ENCODE measurements at places on chromosomes 12 and 14. TPM values are rescaled to one million over a fixed set of nuclear protein-coding genes. Genes with fewer than 3 reads are reported as not detected.

NANOG gene
- 229 TPM for total RNA-seq

KRT6C gene
- total RNA-seq = not detected

CNIH1 gene
- total RNA-seq = 119 TPM

RHEBL1 gene
- 7.0 TPM for total RNA-seq

EMP1 gene
- total RNA-seq = 0.65 TPM

GTF2A1 gene
- total RNA-seq = 53.5 TPM

GRCh38 chr12:4039931-4040330 is 166.7 kb upstream of the PARP11 start:
- no peak for DNase-seq

DNA sequence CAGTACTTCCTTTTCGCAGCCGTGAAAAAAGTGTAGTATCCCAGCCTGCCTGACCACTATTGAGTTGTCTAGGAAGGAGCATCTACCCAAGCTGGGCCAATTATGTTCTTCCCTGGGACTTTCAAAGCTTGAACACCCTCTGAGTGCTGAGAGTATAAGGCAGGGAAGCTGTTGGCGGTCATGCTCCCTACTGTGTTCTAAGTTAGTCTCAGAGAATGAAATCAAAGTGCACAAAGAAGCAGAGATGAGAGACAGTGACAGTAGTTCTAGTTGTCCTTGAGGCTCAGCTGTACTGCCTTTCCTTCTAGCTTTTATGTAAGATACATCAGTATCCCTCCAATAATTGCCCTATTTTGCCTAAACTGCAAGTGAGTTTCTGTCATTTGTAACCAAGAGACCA is 427.1 kb upstream of the SEL1L start:
- DNase-seq = no peak

DNA sequence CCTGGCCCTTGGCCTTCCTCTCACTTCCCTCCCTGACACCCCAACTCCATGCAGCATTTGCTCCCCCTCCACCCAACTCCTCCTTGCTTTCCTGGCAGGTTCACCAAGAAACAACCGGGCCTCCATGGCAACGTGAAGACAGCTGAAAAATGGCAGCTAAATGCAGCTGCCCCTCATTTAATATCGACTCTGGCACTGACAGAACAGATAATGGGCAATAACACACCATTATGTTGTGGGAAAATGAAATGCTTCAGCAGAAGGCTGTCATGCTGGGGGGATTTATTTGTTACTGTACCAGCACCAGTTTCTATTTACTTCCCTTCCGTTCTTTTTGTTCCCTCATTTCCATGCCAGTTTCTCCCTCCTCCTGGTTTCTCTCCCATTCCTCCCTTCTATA is 440.8 kb downstream of the NRXN3 start:
- no peak for DNase-seq

- no peak for DNase-seq
Measured at GRCh38 chr14:43706900-43707299, 800.2 kb downstream of the FSCB start.

GRCh38 chr12:107581619-107582015 is 104.0 kb upstream of the PWP1 start:
- DNase-seq = no peak

GRCh38 chr14:52333823-52334657 is 19.9 kb downstream of the PTGER2 start:
- no peak for DNase-seq

GRCh38 chr14:104316723-104317491 is 178.5 kb downstream of the KIF26A start:
- DNase-seq = no peak

GRCh38 chr14:34030864-34031263 is 80.0 kb upstream of the EGLN3 start:
- no peak for DNase-seq

- no peak for DNase-seq
Measured at GRCh38 chr12:98421316-98421715, 94.1 kb upstream of the TMPO start.

DNA sequence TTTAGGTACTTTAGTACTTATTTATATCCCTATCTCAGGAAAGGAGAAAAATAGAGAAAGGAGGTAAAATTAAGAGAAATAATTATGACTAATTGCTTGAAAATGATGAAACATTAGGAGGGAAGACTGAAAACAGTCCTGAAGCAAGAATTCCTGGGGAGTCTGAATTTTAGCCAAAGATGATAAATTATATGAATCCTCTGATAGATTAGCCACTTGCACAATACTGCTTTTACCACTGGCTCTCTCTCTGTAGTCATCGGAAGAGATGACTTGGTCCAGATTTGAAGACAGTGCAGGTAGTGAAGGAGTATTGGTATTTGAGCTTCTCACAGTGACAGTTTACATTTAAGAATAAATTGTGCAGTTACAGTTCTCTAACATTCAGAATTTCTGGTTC is 83.8 kb upstream of the CLEC14A start:
- DNase-seq = no peak

DNA sequence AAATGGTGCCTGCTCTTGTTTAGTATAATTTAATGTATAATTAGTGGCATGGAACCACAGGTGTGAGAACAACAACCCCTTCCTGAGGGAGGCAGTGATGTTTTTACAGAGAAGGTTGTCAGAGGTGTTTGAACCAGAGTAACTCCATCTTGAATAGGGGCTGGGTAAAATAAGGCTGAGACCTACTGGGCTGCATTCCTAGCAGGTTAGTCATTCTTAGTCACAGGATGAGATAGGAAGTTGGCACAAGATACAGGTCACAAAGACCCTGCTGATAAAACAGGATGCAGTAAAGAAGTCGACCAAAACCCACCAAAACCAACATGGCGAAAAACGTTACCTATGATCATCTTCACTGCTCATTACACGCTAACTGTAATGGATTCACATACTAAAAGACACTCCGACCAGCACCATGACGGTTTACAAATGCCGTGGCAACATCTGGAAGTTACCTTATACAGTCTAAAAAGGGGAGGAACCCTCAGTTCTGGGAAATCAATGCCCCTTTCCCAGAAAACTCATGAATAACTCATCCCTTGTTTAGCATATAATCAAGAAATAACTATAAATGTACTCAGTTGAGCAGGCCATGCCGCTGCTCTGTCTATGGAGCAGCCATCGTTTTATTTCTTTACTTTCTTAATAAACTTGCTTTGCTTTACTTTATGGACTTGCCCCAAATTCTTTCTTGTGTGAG is 47.8 kb upstream of the LTA4H start:
- DNase-seq = no peak

- no peak for DNase-seq
Measured at GRCh38 chr12:77019920-77020319, 45.4 kb downstream of the E2F7 start.

GRCh38 chr12:47721431-47721973 is 3.8 kb downstream of the ENDOU start:
- DNase-seq = no peak

- DNase-seq = no peak
Measured at GRCh38 chr12:90013409-90013808, 304.8 kb upstream of the ATP2B1 start.

DNA sequence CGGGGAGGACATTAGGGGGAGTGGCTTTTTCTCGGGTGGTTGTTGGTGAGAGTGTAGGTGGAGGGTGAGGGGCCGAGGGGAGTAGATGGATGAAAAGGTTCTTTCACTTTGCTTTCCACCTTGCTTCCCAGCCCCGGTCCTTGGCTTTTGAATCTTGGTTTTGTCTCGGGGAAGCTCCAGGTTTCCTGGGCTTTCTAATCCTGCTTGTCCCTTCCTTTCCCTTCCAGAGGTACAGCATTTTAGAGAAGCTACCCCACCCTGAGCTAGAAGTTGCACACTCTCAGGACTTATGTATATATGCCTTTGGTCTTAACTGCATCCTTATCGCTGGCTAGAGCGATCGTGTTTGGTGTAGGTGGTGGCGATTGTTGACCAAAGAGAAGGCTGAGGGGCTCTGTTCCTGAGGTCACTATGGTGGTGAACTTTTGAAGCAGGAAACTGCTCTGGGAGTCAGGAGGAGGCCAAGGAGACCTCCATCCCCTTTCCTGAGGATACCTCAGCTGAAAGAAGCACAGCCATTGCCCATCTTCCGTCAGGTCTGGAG is 862 bp downstream of the PIP4K2C start:
- no peak for DNase-seq

DNA sequence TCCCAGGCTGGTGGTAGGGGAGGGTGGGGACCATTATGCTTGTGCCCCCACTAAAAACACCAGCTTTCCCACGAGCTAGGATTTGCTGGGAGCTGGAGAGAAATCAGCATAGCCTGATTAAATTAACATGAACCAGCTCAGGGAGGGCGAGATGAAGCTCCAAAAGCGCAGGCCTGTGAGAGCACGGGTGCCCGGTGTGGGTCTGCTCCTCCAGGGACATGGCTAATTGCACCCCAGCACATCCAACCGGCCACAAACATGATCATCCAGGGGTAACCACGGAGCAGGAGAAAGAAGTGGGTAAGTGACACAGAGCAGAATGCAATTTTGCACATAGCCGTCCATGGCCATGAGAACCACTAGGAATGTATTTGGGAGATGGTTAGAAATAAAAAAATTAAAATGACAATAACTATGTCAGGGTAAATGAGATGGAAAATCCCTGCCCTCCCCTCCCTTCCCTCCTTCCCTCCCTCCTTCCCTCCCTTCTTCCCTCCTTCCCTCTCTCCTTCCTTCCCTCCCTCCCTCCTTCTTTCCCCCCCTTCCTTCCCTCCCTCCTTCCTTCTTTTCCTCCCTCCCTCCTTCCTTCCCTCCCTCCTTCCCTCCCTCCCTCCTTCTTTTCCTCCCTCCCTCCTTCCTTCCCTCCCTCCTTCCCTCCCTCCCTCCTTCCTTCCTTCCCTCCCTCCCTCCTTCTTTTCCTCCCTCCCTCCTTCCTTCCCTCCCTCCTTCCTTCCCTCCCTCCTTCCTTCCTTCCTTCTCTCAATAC is 26.9 kb downstream of the CLMN start:
- no peak for DNase-seq

DNA sequence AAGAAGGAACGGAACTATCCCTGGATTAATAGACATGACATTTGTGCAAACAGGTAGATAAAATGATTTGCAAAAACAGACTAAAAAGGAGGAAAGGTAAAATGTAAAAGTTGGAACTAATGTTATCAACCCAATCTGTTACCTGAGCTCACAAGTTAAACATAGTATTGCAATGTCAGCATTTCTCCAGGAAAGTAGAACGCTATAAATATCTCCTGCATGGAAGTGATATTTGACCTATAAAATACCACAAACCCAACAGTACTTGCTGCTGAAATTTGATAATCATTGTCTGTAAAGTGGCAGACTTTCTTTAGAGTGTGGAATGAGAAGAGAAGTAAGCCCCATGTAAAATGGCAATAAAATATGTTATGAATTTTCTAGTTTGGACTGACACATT is 1435.7 kb downstream of the LRFN5 start:
- no peak for DNase-seq

- DNase-seq = no peak
Measured at GRCh38 chr12:27498761-27499160, 25.2 kb upstream of the PPFIBP1 start.

GRCh38 chr12:3137268-3137781 is 60.1 kb downstream of the TSPAN9 start:
- peak; percentile 70 for DNase-seq
